Vagina (tissue), 2 donors: ENCODE measurements at places on chromosomes 12 and 14. TPM values are rescaled to one million over a fixed set of nuclear protein-coding genes. Genes with fewer than 3 reads are reported as not detected.

DAO gene
- total RNA-seq, result not detected

B3GNT4 gene
- 2.9 TPM for total RNA-seq

CRIP1 gene
- 7.6 TPM for total RNA-seq

SMOC1 gene
- total RNA-seq, result 9.8 TPM

CLEC9A gene
- total RNA-seq, result not detected

TAS2R46 gene
- 2.0 TPM for total RNA-seq

A2ML1 gene
- total RNA-seq, result 194 TPM

CACNA1C gene
- 9.8 TPM for total RNA-seq

TAS2R8 gene
- total RNA-seq, result 0.98 TPM

ARHGEF40 gene
- total RNA-seq, result 36.3 TPM

GARIN6 gene
- not detected for total RNA-seq

MRPL51 gene
- total RNA-seq, result 23.1 TPM

STYK1 gene
- total RNA-seq, result 6.4 TPM

AVPR1A gene
- 9.8 TPM for total RNA-seq

COCH gene
- total RNA-seq, result 35.6 TPM

CMA1 gene
- total RNA-seq, result not detected
